Left lobe of liver (tissue), 2 donors: ENCODE measurements at places on chromosomes 4 and X. TPM values are rescaled to one million over a fixed set of nuclear protein-coding genes. Genes with fewer than 3 reads are reported as not detected.

Gene ARX
- total RNA-seq = not detected

- no peak for DNase-seq
Measured at GRCh38 chr4:8437281-8437680, 3.2 kb downstream of the ACOX3 start.

Gene ACE2
- total RNA-seq = 1.5 TPM

Gene SPANXD
- total RNA-seq = not detected

Gene GCNA
- 0.83 TPM for total RNA-seq

DNA sequence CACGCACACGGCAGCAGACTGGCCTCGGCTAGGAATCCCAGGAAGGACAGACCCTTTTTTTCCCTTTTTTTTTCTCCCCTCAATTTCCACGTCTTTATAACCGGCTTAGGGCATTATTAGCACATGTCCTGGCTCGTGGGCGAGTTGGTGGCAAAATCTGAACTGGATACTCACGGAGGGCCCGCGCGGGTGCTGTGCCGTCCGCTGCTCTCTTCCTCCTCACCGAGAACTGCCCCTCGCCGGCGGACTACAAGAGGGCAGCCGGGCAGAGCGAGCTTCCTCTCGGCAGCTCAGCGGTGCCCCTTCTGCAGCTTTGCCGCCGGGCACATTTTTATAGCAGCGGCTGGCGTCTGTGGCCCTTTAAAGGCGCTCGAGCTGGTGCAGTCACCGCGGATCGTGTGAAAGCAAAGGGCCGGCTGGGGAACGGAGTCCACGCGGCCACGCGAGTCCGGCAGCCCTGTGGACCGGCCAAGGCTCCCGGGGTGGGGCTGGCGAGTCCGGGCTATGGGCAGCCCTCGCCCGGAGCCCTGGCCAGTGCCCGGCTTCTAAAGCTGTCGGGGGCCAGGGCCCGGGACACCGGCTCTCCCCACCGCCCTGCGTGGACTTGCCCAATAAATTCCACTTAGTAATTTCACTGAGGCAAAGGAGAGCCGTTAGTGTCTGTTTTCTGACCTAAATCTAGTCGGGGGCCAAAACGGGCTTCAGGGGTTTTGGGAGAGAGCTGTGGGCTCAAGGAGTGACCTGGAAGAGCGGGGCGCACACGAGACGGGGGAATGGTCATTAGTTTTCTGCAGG lies 1.3 kb upstream of the CITED1 start:
- DNase-seq = peak; percentile 57

DNA sequence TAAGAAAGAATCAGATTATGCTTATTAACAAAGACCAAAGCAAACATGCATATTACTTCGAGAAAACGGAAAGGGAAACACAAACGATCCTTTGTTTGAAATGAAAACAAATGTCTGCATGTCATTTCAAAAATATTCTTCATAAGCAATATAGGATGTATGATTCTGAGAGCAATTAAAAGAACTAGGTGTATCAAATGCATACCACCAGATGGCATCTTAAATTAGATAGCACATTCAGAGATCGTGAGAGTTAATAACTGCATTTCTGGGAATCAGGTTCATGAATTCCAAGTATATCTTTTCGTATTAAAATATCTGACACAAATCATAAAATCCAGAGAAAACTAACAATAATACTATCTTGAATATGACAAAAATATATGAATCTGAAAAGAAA lies 159.5 kb downstream of the PPP3CA start:
- no peak for DNase-seq

Gene NCBP2L
- not detected for total RNA-seq

- no peak for DNase-seq
Measured at GRCh38 chr4:48432017-48432416, 51.1 kb upstream of the SLC10A4 start.

DNA sequence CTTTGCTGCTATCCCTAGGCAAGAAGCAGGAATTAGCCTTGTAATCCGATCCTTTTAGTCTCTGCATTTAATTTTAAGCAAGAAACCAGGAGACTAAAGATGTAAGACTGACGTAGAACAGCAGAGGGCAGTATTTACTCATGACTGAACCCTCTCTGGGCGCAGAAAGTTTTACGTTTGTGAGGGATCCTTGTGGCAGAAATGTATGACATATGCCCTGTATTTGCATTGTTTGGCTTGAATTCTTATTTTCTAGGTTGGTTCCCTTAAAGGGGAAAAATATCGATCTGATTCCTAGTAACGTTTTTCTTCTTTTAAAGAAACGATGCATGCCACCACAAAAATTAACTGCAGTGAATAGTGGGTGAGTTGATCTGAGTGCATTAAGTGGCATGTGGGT lies 1.3 kb upstream of the FAT4 start:
- peak; percentile 47 for DNase-seq
